Activated effector memory CD4-positive, alpha-beta T cell treated with Interleukin-2 at 50 U/mL for 16 hours (primary cell): ENCODE measurements at places on chromosomes 7 and 10.

DNA sequence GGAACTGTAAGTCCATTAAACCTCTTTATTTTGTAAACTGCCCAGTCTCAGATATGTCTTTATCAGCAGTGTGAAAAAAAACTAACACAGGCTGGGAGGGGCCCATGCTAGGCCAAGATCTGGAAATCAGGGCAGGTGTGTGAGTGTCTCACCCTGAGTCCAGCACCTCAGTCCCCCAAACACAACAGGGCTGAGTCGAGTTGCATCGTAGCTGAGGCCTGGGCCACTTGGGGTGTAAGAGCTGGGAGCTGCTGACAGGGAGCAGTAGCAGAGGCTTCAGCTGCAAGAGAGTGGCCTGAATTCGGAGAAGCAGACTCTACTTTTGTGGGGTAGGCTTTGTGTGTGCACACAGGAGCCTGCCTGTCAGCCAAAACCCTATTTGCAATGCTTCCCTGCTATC is 553.1 kb downstream of the PTPRN2 start:
- DNase-seq = no peak

GRCh38 chr7:82507976-82508677 is 64.5 kb upstream of the CACNA2D1 start:
- DNase-seq = no peak

- no peak for DNase-seq
Observed at GRCh38 chr7:157684157-157684908, 347.5 kb downstream of the DNAJB6 start.

- DNase-seq = no peak
Observed at GRCh38 chr7:17054206-17054605, 172.4 kb upstream of the AGR3 start.

DNA sequence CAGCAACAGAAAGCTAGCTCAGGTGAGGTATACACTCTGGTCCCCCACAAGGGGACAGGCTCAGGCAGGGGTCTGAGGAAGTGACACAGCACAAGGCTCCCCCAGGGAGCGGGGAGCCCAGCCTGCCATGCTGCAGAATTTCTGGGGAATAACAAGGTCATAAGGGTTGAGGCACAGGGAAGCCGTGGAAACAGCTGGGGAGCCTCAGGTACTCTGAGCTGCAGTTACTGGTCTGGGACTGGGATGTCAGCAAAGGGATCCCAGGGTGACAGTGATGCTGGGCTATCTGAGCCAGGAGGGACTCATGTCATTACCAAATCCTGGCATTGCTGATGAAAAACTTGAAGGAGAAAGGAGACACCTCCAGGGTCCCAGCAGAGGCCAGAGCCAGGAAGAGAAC is 64.4 kb upstream of the NANOS1 start:
- no peak for DNase-seq

DNA sequence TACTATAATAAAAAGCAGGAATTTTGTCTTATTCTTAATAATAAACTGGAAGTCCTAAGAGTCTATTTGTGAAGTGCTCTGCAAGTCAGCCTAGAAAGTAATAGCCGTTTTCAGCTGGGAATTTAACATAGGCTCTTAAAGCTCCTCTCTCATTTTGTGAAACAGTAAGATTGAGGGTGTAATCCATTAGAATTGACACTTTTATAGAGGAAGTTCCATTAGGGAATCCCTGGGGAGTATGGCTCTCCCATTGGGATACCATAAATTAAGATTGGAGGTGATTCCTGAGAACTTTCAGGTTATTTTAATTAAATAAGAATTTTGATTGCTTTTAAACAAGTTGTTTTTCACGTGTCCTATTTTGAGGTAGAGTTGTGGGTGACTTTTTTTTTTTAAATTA is 68.0 kb downstream of the EXOC4 start:
- DNase-seq = no peak

DNA sequence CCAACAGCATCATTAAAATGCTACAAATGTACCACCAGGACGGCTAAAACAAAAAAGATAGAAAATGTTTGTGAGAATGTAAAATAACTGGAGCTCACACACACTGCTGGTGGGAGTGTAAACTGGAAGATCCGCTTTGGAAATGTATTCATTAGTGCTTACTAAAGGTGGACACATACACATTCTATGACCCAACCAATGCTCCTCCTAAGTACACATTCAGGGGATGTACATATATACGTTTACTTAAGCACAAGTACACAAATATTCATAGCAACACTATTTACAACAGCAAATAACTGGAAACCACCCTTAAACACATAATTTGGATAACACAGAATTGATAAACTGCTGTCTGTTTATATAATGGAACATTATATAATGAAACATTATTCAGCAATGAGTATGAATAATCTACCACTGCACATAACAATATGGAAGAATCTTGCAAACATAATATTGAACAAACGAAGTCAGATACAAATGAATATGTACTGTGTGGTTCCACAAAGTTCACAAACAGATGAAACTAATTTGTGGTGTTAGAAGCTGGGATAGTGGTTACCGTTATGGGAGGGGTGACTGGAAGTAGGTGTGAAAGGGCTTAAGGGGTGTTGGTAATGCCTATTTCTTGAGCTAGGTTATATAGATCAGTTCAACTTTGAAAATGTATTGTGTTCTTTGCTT is 52.1 kb downstream of the STRA8 start:
- DNase-seq = no peak

GRCh38 chr10:80924063-80924952 is 386.6 kb downstream of the SH2D4B start:
- no peak for DNase-seq

- DNase-seq = no peak
Observed at GRCh38 chr10:43865265-43866135, 216.8 kb upstream of the ZNF32 start.

GRCh38 chr10:46556515-46557318 is at the start of gene GPRIN2:
Gene GPRIN2, minus strand, starts transcription at chr10:46556658. Its CDS starts 5,922 bp downstream, at chr10:46550736.
- DNase-seq = no peak

DNA sequence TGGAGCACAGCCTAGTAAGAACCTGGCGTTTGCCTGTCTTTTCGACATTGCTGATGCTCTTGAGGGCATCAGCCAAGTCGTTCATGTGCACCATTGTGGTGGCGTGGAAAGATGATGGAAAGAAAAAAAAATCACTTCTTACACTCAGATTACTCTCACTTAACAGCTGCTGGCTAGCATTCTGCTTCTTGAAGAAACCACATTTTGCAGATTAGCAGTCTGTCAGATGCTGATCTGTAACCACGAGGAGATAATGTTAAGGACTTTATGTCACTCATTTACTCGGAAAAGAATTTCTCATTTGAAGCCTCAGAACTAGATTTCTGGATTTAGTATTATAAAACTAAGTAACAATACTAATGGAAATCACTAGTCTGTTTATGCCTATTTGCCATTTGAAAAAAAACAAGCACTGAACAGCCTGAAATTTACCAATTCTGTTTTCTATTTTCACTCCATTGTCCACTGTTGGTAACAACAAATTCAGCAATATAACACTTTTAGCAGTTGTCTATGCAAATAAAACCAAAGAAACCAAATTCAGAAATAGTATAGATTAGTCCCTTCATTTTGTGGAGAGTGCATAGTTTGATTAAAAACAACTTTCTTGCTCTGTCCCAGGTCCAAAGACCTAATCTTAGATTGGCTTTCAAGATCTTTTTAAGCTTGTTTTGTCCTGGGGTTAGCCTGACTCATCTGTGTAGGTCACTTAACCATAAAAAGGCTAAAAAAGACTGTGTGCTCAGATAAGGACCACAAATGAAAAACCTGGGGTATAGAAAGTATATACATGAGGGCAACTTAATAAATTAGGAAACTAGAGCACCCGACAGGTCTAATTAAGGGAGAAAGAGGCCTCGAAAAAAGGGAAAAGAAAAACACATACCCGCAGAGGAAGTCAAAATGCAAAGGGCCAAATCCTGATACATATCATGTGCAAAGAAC is 67.5 kb downstream of the NT5C2 start:
- no peak for DNase-seq

DNA sequence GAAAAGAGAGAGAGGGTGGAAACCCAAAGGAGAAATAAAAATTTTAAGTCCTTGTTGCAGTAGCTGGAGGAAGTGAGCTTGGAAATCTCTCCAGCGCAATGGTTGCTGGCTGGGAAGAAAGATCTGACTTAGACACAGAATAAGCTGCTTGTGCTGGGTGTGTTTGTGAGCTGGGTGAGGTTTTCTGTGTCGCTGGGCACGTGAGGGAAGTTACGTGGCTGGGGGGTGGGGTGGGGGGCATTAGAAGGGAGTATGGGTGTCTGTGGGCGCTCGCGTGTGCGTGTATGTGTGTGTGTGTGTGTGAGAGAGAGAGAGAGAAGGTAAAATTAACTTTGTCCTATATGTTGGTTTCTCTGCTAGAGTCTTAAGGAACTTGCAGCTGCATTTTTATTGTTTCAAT is 11.6 kb downstream of the TCF7L2 start:
- DNase-seq = no peak

DNA sequence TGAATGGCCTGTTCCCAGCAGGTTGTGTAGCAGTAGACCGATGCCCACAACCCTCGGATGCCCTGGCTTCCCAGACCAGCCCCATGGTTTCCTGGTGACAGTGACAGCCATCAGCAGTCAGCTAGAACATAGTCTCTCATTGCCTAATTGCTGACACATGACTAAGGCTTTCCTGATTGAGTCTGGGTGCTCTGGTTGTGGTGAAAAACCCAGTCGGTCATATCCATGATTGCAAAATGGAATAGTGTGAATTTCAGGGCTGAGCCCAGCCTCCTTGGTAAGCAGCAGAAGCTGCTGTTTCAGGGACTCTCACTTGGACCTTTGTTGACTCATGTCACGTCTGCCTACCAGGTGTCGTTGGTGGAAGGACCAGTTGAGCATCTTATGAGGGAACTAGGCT is 36.6 kb downstream of the POR start:
- DNase-seq = no peak

DNA sequence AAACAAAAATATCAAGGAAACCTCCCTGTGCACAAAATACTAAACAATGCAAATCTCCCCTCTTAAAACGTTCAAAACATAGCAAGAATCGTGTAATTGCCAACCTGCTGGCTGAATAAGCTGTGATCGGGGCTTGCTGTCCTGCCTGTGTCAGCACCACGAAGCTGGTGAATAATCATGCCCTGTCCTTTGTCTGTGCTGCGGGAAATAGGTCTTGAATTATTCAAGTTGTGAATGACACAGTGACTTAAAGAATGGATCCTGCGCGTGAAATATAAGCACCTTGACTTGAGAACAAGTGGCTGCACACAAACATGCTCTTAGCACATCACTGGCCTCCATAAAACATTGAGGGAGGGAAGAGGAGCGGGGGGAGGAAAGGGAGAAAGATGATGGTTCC is 130.2 kb downstream of the OAT start:
- no peak for DNase-seq

- no peak for DNase-seq
Observed at GRCh38 chr10:49005270-49005669, 65.6 kb upstream of the LRRC18 start.

DNA sequence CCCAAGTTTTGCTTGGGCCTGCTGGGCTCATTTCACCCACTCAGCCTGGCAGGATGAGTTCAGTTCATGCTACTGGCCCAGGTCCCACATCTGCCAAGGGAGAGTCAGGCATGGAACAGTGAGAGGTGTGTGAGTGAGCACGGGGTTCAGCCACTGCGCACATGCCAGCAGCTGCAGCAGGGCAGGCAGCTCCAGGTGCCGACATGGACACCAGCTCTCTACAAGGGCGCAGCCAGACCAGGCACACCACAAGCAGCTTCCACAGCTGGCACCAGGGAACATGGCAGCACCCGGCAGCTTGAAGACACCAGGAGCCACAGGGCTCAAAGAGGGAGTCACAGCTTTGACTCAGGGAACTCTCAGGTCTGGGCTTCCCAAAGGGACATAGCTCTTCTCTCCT is 938.0 kb downstream of the SORCS3 start:
- no peak for DNase-seq

DNA sequence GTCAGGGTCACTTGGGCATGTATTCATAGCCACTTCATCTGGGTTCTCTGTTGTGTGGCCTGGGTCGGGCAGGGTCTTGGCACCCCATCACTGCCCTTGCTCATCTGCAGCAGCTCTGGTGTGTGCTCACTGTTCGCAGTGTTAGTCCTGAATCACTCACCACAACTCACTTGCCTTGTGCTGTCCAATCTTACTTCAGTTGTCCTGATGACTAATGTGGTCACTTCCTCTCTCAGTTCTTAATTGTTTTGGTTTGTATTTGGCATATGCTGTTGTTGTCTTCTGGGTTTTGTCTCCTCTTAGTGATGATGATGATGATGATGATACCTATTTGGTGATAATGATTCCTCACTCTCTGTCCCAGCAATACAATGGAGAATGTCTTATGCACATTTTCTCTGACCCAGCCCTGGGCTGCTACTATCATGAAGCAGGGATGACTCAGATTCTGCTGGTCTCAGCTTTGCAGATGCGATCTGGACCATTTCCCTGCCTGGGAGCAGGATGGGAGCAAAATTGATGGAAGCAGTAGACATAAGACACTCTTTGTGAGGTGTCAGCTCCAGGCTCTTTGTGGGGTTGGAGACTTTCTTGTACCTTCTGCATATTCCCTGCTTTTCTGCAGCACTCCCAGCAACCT is 17.0 kb downstream of the ADRA2A start:
- DNase-seq = no peak

- no peak for DNase-seq
Observed at GRCh38 chr7:133861876-133862275, 265.3 kb upstream of the LRGUK start.

DNA sequence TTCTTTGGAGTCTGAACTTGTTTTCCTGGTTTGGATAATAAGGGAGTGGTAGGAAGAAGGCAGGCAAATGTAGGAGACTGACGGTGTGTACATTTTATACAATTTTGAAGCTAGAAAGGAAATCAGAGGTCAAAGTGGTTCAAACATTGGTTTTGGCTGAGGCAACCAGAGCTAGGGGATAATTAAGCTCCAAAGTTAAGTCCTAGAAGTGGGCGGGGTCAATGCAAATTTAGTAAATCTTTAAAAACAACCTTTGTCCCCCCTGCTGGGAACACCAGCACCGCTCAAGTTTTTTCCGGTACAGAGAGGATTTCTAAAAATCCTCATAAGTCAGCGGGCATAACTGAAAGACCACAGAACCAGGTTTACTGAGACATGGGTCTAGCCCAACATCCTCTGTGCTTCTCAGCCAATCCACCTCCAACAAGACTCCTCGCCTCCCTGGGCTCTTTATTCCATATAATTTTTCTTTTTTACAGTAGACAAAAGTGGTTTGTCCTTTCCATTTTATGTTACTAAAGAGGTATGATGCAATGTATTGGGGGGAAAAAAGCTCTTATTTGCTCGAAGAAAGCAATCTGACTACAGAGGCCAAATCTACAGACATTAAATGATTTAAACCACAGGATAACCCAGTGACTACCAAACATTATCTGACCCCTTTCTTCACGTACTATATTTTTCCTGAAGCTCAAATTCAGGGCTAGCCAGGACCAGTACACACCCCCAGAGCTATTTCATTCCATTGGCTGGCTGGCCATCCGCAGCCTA is 1.6 kb downstream of the GLUD1 start:
- no peak for DNase-seq

- peak; percentile 76 for DNase-seq
Observed at GRCh38 chr7:1065585-1066241, 21.4 kb downstream of the GPR146 start.

GRCh38 chr10:70576803-70577517 is 25.6 kb downstream of the PRF1 start:
- no peak for DNase-seq

- no peak for DNase-seq
Observed at GRCh38 chr7:1757601-1758000, 87.5 kb downstream of the ELFN1 start.
